Caki2 (cell line): ENCODE measurements at places on chromosomes 13 and 19. TPM values are rescaled to one million over a fixed set of nuclear protein-coding genes. Genes with fewer than 3 reads are reported as not detected.

DNA sequence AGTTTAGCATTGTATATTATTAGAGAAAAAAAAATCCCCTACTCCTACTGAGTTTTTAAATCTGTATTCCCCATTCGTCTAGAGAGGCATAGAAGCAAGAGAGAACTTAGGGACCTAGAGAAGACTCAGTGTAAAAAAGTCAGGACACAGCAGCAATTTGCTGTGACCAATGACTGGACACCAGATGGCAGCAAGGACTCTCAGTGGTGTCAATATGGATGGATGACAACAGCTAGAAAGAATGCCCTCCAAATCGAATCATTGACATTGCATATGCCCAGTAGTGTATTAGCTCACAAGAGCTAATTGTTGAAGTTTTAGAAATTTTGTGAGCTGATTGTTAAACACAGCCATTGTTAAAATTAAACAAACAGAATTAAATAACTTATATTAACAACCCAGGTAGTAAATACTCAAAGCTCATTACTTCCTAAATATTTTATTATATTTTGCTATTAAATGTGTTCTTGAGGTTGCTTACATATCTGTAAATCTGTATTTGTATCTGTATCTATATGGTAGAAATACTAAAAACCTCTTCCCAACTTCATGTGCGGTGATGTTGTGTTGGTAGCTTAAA, 43.9 kb downstream of the SIAH3 start:
- DNase-seq: peak; percentile 37

DNA sequence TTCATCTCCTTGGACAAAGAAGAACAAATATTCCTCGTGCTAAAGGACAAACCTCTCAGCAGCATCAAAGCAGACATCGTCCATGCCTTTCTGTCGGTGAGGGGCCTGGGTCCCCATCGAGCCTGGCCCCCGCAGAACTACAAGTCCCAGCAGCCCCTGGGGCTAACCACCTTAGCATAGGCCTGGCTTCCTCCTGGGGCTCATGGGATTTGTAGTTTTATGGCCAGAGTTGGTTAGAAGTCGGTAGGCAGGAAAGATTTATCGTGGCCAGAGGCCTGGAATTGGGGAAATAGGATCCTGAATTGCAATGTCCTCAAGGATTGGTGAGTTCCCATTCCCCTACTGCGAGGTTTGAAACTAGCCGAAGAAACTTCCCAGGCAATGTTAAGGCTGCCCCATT, 19.6 kb downstream of the TMEM150B start:
- peak; percentile 19 for DNase-seq

- peak; percentile 23 for DNase-seq
Observed at GRCh38 chr19:54100561-54100960, at the start of gene OSCAR. Gene OSCAR (minus strand): TSS chr19:54100803. CDS start chr19:54100792, 11 bp downstream.

- no peak for DNase-seq
Observed at GRCh38 chr13:32528358-32528757, 10.2 kb downstream of the N4BP2L2 start.

GRCh38 chr19:52170304-52170703, 1.1 kb downstream of the ZNF836 start:
- DNase-seq: no peak

GRCh38 chr19:19447536-19448237, 42.2 kb downstream of the GATAD2A start:
- no peak for DNase-seq

GRCh38 chr13:65454403-65454802, 1775.7 kb downstream of the PCDH9 start:
- no peak for DNase-seq

DNA sequence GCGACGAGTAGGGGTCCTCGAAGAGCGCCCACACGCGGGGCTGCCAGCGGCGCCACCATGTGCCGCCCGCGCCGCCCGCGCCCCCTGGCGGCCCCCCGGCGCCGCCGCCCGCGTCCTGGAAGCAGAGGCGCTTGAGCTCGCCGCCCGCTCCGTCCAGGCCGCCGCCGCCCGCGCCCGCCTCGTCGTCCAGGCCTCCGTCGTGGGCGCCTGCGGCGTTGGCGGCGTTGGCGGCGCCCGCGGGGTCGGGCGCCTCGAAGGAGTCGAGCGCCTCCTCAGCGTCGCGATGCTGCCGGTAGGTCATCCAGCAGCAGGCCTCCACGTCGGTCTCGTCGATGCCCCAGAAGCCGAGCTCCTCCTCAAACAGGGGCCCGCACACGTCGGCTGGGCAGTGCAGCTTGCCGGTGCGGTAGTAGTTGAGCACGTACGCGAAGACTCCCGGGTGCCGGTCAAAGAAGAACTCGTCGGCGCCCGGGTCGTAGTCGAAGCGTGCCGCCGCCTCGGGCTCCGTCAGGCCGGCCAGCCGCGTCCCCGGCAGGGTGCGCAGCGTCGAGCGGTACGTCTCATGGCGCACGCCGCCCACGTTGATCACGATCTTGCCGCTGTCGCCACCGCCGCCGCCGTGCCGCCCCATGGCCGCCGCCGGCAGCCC, 829 bp downstream of the KCNC3 start:
- peak; percentile 45 for DNase-seq

GRCh38 chr13:25683056-25683455, 311.3 kb downstream of the ATP8A2 start:
- no peak for DNase-seq

- DNase-seq: no peak
Observed at GRCh38 chr13:78228940-78229339, 310.3 kb upstream of the EDNRB start.

DNA sequence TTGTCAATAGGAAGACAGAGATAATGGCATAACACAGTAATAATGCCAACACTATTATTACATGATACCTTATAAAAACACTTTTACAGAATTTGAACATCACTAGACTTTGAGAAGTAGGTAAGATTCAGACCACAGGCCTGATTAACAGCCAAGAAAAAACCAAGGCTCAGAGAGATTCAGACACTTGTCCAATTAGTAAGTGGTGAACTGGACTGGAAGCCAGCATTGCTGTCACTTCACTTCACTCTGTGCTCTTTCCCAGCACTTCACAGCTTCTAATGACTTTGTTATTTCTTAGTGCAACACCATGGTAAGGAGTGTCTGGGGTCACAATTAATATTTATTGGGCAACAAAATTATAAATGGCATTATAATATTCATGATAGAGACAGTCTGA, 91.9 kb downstream of the TRPC4 start:
- no peak for DNase-seq

GRCh38 chr19:42303101-42303464, 659 bp upstream of the PAFAH1B3 start:
- no peak for DNase-seq

- DNase-seq: peak; percentile 28
Observed at GRCh38 chr13:73835138-73835721, 299.0 kb downstream of the KLF12 start.

DNA sequence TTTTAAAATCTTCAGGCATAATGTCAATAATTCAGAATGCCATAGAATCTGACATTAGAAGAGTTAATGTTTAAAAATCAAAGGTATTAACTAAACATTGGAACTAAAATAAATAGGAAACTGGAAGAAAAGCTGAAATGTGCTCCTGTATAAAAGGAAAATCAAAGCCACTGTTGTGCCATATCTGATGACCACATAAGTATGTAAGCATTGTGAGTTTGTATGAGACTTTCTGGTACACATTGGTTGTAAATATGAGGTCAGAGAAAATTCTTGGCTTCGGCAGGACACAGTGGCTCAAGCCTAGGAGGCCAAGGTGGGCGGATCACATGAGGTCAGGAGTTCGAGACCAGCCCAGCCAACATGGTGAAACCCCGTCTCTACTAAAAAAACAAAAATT, 48.3 kb upstream of the INTS6 start:
- DNase-seq: no peak

- no peak for DNase-seq
Observed at GRCh38 chr13:45604892-45605291, 10.6 kb downstream of the ERICH6B start.

GRCh38 chr13:74633734-74634133, 499.5 kb upstream of the KLF12 start:
- no peak for DNase-seq

GRCh38 chr19:16131648-16132047, 11.8 kb upstream of the HSH2D start:
- DNase-seq: no peak

GRCh38 chr13:68168448-68168847, 938.3 kb upstream of the PCDH9 start:
- DNase-seq: no peak

DNA sequence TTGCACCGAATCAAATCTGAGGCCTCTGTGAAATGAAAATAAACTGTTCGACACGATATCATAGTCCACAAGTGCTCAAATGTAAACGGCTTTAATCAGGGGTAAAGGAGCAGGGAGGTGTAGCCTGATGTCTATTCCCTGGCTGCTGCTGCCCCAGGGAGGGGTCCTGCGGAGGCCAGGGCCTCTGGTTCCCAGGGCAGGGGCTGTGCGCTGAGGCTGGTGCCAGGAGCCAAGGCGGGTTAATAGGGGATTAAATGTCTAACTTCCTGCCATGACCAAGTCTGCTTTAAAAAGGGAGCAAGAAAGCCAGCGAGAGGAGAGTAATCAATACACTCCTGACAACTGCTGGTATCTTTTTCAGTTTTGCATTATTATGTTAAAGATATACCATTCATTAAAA, 59.4 kb downstream of the ZNF536 start:
- DNase-seq: no peak

- no peak for DNase-seq
Observed at GRCh38 chr19:12995596-12996405, 526 bp downstream of the NFIX start.

DNA sequence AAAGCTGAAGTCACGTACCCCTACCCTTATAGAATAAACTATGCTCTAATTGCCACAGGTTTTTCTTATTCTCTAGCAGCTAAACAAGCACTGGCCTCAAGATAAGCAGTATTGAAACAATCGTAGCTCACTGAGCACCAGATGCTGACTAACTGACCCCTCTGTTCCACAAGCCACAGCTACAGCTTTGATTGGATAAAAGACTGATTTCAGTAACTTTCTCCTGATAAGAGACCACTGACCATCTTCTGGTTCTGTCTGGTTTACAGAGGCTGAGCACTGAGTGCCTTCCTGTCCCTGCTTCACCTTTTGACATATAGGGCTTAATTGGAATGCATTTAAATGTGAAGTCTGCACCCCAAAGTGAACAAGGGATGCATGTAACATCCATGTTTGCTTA, 8.4 kb upstream of the RAP2A start:
- no peak for DNase-seq

DNA sequence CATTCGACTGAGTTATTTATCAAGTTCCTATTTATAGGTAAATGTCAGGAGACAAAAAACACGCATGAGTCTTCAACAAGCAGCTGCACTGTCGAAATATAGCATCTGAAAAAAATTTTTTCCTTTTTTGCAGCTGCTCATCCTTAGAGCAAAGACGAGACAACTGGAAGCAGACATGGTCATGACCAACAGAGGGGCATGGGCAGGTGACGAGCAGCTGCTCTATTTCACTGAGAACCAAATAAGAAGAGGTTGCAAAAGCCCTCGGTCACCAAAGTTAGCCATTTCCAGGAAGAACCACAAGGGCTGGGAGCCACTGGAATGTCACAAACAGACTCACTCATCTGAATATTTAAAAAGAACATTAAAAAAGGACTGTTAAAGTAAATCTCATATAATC, 22.2 kb downstream of the SOHLH2 start:
- no peak for DNase-seq

DNA sequence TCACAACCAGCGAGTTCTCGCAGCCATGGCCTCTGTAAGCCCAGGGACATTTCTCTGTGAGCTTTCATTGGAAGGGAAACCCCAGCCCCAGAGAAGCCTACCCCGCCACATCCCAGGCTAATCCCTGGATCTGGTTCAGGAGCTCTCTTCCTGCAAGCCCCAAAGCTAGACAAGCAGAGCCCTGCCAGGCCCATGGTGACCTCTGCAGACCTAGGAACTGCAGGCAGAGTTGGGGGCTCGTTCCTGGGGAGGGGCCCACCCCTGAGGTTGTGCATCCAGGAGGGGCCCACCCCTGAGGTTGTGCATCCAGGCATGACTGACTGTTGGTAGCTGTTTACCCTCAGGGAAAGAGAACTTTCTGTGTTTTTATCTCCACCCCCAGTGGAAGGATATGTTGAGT, 21.7 kb downstream of the KCTD15 start:
- no peak for DNase-seq

DNA sequence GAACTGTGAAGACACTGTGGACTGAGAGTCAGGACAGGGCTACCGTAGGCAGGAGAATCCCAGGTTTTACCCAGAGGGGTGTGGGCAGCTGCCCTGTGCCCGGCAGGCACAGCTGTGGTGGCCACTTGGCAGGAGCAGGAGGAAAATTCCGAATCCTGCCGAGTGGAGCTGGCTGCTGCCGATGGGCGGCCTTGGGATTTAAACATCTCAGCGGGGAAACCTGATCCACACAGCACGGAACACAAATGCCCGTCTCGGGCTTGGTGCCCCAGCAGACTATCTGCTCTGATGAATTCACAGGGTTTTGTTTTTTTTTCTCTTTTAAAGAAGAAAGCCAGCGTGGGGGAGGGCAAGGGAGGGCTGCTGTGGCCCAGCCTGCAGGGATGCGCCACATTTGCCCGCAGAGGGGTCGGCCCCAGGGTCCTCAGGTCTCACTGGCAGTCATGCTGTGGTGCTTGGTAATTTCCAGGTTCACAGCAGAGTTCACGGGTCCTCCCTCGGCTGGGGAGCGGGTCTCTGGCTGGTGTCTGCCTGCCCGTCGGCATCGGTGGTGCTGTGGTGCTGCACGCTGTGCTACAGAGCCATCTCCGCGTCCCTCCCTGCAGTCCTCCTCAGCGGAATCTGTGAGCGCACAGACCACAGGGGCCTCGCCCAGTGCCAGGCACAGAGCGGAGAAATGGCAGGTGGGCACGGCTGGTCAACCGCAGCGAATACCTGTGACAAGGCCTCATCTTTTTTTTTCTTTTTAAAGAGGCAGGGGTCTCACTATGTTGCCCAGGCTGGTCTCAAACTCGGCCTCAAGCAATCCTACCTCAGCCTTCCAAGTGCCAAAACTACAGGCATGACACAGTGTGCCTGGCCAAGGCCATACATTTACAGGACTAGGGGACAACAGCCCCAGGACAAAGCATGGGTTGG, 28.1 kb downstream of the MPND start:
- no peak for DNase-seq

- DNase-seq: no peak
Observed at GRCh38 chr13:25660996-25661395, 289.2 kb downstream of the ATP8A2 start.

DNA sequence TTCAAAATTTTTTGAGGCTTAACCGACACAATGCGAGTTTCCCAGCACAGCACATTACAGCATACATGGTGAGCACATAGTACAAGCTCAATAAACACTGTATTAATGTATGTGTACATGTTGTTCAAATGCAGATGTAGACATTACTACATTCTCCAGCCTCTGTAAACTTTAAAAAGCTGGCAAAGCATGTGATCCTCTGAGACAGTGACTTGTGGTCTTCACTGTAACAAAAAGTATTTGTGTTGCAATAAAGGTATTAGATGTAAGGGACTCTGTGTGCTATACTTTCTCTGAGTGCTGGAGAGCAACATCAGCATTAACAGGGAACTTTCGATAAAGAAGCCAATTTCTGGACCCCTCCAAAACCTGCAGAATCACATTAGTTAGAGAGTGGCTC, 46.4 kb upstream of the ZNF254 start:
- DNase-seq: no peak

The SPRED3 gene
- total RNA-seq: 1.7 TPM in 1 of 2 replicates, not detected in the other

The KLC3 gene
- total RNA-seq: 12.2 and 33.5 TPM in 2 replicates

The NLRP11 gene
- total RNA-seq: 0.14 TPM in 1 of 2 replicates, not detected in the other

The DIAPH3 gene
- total RNA-seq: 8.5 and 9.3 TPM in 2 replicates

The C3 gene
- total RNA-seq: 4.0 and 6.5 TPM in 2 replicates

The PCDH8 gene
- not detected in 2 replicates for total RNA-seq

The TNNT1 gene
- total RNA-seq: 325 and 411 TPM in 2 replicates

The GAPDHS gene
- total RNA-seq: not detected in 2 replicates

The GSX1 gene
- not detected in 2 replicates for total RNA-seq

The OR7A5 gene
- not detected in 2 replicates for total RNA-seq

The PIBF1 gene
- total RNA-seq: 5.5 and 9.9 TPM in 2 replicates

The NCR1 gene
- not detected in 2 replicates for total RNA-seq

The FCAR gene
- not detected in 2 replicates for total RNA-seq

The TMEM190 gene
- total RNA-seq: not detected in 2 replicates
